ENCODE measurements at places on chromosomes 6 and 20.

DNA sequence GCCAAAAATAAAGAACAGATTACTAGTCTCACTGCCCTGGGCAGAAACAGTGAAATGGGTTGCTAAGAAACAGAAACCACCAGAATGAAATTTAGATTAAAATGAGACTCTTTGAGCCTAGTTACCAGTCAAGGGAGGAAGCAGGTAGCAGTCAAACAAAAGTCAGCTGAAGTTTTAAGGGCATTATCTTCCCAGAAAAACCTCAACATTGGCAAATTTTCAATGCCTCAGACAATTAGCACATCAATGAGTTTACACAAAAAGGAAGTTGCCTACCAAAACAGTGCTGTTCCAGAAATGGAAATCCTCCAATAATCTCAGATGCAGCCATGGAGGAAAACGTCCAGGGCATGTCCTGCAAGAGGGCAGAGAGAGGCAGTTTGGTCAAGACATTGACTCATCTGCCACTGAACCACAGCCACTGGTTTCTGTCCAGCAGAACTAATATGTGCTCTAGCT, 399.7 kb upstream of the ADGRB3 start:
- H3K4me3 ChIP-seq, result no peak overlapping the region
- no peaks in the 10 kb centered on the region for H3K36me3 ChIP-seq
- H3K27ac ChIP-seq, result no peak overlapping the region
- peaks cover 23% of the 10 kb centered on the region for H3K4me1 ChIP-seq

DNA sequence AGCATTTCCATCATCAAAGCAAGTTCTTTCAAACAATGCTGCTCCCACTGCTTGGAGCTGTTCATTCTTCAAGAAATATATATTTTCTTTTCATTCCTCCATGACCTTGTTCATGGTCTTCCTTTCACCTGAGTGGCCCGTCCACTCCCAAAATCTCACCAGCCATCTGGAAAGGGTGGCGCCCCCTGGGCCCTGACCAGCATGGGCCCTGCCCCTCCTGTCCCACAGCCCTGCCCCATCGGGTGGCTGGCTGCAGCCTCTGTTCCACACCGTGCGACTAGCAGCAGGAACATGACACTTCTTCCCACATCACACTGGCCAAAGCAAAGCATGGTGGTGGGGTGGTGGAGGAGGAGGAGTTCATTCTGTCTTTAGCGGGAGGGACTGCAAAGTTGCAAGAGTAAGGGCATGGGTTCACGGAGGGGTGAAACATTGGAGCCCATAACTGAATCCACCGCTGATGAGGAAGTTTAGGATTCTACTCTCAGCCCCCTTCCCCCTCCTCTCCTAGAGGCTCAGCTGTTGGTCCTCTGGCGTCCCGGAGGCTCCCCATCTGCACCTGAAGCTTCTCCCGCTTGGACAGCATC, 195.2 kb upstream of the SLC24A3 start:
- no peak for DNase-seq
- no peaks in the 10 kb centered on the region for H3K4me1 ChIP-seq
- no peak overlapping the region for H3K27ac ChIP-seq
- H3K36me3 ChIP-seq, result no peaks in the 10 kb centered on the region

GRCh38 chr6:53335224-53335994, 13.3 kb downstream of the ELOVL5 start:
- no peak overlapping the region for H3K27ac ChIP-seq
- DNase-seq, result no peak
- no peaks in the 10 kb centered on the region for H3K27me3 ChIP-seq
- no peaks in the 10 kb centered on the region for H3K4me1 ChIP-seq
- H3K4me3 ChIP-seq, result no peak overlapping the region

DNA sequence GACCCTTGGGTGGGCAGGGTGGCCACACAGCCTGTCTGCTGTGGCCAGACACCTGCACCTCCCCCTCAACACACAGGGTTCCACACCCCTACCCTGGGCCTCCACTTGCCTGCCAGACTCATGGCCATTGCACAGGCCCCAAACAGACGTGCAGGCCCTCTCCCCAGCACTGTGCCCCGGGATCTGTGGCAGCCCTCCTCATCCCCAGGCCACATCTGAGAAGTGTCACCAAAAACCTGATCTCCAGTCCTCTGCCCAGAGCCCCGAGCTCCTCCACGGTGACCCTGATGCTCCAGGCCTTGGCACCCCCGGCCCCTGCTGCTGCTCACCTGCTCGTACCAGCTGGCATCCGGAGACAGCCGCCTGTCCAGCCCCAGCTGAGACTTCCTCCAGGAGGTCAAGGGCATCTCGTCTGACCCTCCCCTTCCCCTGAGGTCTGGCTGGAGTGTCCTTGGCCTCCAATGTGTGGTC, 160.1 kb downstream of the DLL1 start:
- H3K27me3 ChIP-seq, result no peaks in the 10 kb centered on the region
- no peak overlapping the region for H3K27ac ChIP-seq
- no peaks in the 10 kb centered on the region for H3K36me3 ChIP-seq
- no peak overlapping the region for H3K4me3 ChIP-seq

DNA sequence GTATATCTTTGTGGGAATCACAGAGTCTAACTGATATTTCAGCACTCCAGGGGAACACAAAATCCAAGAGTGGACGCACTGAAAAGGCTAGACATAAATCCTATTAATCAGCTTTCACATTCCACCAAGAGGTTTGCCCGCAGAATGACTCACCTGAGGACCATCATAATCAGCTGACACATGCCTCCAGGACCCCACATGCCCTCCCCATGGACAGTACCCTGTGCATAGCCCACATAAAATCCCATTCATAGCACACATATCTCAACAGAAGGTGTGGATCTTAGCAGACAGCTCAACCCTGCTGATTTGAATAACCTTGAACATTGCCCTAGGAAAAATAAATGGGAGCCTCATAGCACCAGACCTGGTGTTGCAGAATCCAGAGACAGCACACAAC, 246.8 kb upstream of the TENT5A start:
- no peaks in the 10 kb centered on the region for H3K27me3 ChIP-seq
- H3K4me1 ChIP-seq, result peaks cover 39% of the 10 kb centered on the region
- peak overlapping the region; percentile 94 for H3K27ac ChIP-seq
- DNase-seq, result peak; percentile 76

DNA sequence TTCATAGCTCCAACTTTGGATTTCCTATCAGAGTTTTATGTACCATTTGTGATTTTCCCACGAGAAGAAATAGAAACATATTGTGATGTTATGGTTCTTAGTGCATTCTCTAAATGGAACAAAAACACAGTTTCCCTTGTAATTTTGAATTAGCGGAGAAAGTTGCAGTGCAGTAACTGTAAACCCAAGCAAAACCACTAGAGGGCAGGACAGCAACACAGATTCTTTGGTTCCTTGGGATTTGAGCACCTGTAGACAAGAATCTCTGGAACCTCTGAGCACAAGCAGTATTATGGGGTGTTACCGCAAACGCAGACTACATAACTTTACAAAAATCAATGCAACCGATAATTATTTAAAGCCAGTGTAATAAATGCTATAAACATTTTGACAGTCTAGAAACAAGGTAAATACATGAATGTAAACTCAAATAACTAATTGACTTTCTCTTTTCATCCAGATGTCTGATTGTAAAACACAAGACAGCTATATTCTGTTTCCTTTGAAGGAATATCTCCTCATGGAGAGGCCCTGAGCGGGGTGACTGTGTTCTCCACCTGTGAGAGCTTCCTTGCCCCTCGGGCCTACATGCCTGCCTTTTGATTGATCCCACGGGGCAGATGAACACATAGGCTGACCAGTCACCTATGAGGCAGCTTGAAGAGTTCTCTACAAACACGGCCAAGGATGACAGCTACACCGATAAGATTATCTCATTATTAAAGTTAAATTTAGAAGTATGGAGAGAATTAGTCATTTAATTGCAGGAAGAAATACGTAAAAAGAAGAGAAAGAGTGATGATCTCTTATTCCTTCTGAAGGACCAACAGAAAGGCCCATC, 67.5 kb upstream of the COL21A1 start:
- no peak overlapping the region for H3K27ac ChIP-seq
- no peaks in the 10 kb centered on the region for H3K36me3 ChIP-seq
- no peaks in the 10 kb centered on the region for H3K4me1 ChIP-seq
- peaks cover 2% of the 10 kb centered on the region for H3K27me3 ChIP-seq
- no peak overlapping the region for H3K4me3 ChIP-seq
- peak; percentile 10 for DNase-seq

- H3K4me1 ChIP-seq, result peaks cover 1% of the 10 kb centered on the region
- H3K36me3 ChIP-seq, result no peaks in the 10 kb centered on the region
- H3K4me3 ChIP-seq, result no peak overlapping the region
- DNase-seq, result no peak
Observed at GRCh38 chr6:108348655-108349349, 53.9 kb downstream of the AFG1L start.

GRCh38 chr20:63675681-63676368, 17.7 kb downstream of the RTEL1 start:
- peaks cover 6% of the 10 kb centered on the region for H3K36me3 ChIP-seq
- no peaks in the 10 kb centered on the region for H3K4me1 ChIP-seq
- H3K27ac ChIP-seq, result no peak overlapping the region
- no peak for DNase-seq
- no peak overlapping the region for H3K4me3 ChIP-seq
- no peaks in the 10 kb centered on the region for H3K27me3 ChIP-seq

DNA sequence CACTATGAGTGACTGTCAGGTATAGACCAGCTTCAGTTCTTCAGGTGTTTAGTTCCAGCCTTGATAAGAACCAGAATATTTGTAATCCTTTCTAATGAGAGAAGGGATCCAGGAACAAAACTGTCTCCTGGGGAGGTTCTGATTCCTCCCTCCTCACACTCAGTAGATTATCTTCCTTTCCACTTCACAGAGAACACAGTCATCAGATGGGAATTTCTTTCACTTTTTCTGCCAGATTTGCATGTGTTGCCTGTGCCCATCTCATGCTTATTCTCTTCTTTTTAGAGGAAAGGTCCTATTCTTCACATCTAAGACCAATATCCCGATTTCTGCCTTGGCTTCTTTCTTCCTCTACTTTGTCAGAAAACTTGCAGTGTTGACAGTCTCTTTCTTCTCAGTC, 50.8 kb downstream of the CD109 start:
- H3K4me3 ChIP-seq, result no peak overlapping the region
- H3K27ac ChIP-seq, result no peak overlapping the region
- H3K36me3 ChIP-seq, result no peaks in the 10 kb centered on the region
- no peaks in the 10 kb centered on the region for H3K4me1 ChIP-seq
- H3K27me3 ChIP-seq, result no peaks in the 10 kb centered on the region

- no peaks in the 10 kb centered on the region for H3K4me1 ChIP-seq
- H3K36me3 ChIP-seq, result no peaks in the 10 kb centered on the region
- no peak overlapping the region for H3K27ac ChIP-seq
- no peak for DNase-seq
- H3K27me3 ChIP-seq, result no peaks in the 10 kb centered on the region
- H3K4me3 ChIP-seq, result no peak overlapping the region
Observed at GRCh38 chr6:25157183-25157582, 122.0 kb upstream of the CARMIL1 start.

DNA sequence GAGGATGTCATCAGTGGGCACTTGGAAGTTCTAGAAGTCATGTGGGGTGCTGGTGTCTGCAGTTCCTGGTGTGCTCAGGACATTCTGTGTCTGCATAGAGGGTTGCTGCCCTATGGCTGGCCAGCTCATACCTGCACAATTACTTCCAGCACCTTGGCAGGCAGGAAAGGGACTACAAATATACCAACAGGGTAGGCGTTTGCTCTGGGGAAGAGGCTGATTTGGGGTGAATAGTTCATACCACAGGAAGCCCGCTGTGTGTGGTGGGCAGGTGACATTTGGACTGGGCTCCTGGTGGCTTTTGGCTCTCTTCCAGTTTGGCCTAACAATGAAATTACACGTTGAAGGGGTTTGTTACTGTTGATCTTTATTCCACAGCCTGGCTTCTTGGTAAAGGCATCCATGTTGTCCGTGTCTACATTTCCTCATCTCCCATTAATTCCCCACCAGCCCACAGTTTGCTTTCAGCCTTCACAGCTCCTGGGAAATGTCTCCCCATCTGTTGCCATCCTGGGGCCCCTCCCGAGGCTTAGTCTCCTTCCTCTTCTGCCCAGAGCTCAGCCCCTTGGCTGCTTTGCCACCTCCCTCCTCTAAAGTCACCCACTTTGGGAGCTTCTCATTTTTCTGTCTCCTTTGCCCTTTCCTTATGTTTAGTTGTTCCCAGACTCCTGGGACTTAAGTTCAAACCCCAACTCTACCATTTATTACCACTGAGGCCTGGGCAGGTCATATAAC, 88.1 kb downstream of the RSPH3 start:
- H3K27me3 ChIP-seq, result no peaks in the 10 kb centered on the region
- no peaks in the 10 kb centered on the region for H3K36me3 ChIP-seq
- peaks cover 5% of the 10 kb centered on the region for H3K4me1 ChIP-seq
- H3K27ac ChIP-seq, result no peak overlapping the region

GRCh38 chr20:10925767-10926166, 252.0 kb upstream of the JAG1 start:
- no peak overlapping the region for H3K27ac ChIP-seq
- no peak for DNase-seq
- H3K36me3 ChIP-seq, result no peaks in the 10 kb centered on the region
- H3K4me1 ChIP-seq, result peaks cover 18% of the 10 kb centered on the region
- no peaks in the 10 kb centered on the region for H3K27me3 ChIP-seq
- no peak overlapping the region for H3K4me3 ChIP-seq

GRCh38 chr6:159981403-159982245, 12.7 kb downstream of the IGF2R start:
- no peaks in the 10 kb centered on the region for H3K36me3 ChIP-seq
- H3K27ac ChIP-seq, result peak overlapping the region; percentile 54
- H3K4me1 ChIP-seq, result peaks cover 72% of the 10 kb centered on the region
- H3K4me3 ChIP-seq, result no peak overlapping the region
- peak; percentile 89 for DNase-seq

GRCh38 chr6:42185597-42185996, 9.2 kb downstream of the GUCA1B start:
- DNase-seq, result no peak
- no peak overlapping the region for H3K27ac ChIP-seq
- H3K36me3 ChIP-seq, result no peaks in the 10 kb centered on the region
